ENCODE measurements at places on chromosomes 3 and 15. TPM values are rescaled to one million over a fixed set of nuclear protein-coding genes. Genes with fewer than 3 reads are reported as not detected.

GRCh38 chr3:9124730-9125129 is 124.7 kb downstream of the SRGAP3 start:
- DNase-seq, result no peak

- no peak for DNase-seq
Measured at GRCh38 chr3:140091143-140091542, 156.2 kb downstream of the CLSTN2 start.

GRCh38 chr15:35561308-35561707 is 15.3 kb upstream of the DPH6 start:
- no peak for DNase-seq

DNA sequence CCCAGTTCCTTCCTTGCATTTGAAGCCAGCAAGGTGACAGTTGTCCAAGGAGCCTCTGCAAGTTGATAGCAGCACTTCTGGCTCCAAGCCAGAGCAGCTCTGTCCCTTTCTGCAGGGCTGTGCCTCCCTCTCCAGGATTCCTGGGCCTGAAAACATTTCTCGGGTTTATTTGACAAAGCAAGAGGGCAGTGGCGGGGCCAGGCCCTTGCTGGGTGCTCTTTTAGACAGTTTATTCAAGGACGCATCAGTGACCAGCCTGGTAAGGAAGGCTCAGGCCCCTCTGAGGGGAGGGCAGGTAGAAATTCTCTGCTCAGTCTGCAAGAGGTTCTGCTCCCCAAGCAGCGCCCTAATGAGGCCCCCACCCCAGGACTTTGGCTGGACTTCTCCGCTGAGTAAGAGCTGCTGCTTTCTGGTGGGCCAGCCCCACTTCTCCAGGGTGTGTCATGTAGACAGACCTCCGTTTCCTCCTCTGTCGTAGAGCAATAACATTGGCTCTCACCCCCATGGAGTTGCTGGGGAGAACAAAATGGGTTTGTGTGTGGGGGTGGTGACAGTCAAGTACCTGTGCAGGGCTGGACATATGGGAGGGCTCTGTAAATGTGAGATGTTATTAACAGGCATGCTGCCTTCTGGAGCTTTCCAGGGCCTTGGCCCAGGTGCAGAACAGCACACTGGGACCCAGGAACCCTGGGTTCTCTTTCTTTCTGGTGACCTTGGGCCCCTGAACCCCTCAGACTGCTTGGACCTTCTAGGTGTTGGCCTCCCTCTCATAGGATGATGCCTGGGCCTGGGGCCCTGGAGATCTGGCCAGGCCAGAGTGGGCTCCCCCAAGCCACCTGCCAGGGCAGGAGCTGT is 146.2 kb upstream of the TLE3 start:
- no peak for DNase-seq

GRCh38 chr3:151557068-151557840 is 96.4 kb upstream of the IGSF10 start:
- no peak for DNase-seq

The SCN11A gene
- polyA plus RNA-seq, result 1.8 TPM

The ATG7 gene
- polyA plus RNA-seq, result 27.8 TPM

The MUSTN1 gene
- 0.38 TPM for polyA plus RNA-seq

All from left kidney (tissue), 8 donors.